Stimulated activated CD4-positive, alpha-beta T cell treated with anti-CD3 and anti-CD28 coated beads, TNF-alpha, amount 100 ng/mL, for 1 hour (primary cell): ENCODE measurements at places on chromosomes 4 and X.

- DNase-seq, result no peak
Observed at GRCh38 chr4:147969573-147970385, 237.9 kb downstream of the ARHGAP10 start.

DNA sequence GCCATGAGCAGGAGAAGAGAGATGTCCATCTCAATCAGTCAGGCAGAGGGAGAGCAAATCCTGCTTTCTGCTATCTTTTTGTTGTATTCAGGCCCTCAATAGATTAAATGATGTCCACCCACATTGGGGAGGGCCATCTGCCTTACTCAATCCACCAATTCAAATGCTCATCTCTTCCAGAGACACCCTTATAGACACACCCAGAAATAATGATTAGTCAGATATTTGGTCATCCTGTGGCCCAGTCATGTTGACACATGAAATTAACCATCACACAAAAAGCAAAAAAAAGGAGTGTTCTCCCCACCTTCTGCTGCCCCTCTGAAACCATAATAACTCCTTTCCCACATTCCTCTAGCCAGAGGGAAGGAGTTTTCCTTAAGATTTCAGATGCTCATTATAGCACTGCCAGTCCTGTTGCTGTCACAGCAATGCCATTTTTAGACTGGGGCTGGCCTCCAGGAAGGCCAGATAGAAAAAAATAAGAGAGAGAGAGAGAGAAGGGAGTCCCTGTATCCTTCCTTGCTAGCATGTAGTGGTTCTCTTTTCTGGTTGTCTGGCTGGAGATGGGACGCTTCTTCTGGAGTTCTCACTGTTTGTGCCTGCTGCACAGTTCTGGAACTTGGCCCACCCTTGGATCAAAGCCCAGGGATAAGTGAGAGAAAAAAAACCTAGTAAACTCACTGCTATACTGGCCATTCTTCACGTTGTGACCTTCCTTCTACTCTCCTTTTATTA lies 177.7 kb downstream of the RBM46 start:
- no peak for DNase-seq

GRCh38 chr4:7564242-7564641 lies 129.5 kb upstream of the PSAPL1 start:
- no peak for DNase-seq

DNA sequence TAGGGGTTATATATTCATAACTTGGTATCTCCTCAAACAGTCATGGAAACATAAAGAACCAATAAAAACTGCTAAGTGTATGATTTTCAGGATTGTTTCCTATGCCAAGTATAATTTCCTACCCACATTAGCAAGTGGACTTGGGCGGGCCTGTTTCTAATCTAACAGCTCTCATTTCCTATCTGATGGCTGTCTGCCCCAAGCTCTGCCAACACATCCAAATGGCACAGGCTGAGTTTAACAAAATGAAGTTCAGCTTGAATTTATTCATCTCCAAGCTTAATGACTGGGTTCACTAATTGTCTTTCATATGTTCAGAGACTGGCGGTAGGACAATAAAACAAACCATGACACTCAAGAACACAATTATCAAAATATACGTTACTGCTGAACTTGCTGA lies 55.5 kb upstream of the S100G start:
- DNase-seq, result no peak

DNA sequence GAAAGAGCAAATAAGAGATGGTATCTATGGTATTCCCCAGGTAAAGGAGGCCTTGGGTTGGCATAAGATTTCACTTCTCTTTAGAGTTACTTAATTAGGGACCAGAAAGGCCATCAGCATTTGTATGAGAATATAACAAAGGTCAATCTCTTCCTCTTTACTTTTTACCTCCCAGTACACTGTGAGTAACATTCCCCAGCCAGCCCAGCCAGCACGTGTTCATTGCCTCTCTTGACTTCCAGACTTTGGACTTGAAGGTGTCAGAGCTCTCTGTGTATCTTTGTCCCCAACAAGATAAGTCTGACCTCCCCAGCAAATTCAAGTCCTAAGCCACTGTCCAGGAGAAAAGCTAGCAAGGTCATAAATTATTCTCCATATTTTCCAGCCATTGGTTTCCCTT lies 110.5 kb downstream of the AR start:
- no peak for DNase-seq

GRCh38 chr4:4831825-4832224 lies 27.6 kb upstream of the MSX1 start:
- no peak for DNase-seq

GRCh38 chrX:21666679-21667078 lies 8.5 kb upstream of the KLHL34 start:
- no peak for DNase-seq

- no peak for DNase-seq
Observed at GRCh38 chr4:54005475-54005874, 58.9 kb downstream of the CHIC2 start.

GRCh38 chrX:154401045-154401799 lies 3.0 kb downstream of the RPL10 start:
- no peak for DNase-seq

DNA sequence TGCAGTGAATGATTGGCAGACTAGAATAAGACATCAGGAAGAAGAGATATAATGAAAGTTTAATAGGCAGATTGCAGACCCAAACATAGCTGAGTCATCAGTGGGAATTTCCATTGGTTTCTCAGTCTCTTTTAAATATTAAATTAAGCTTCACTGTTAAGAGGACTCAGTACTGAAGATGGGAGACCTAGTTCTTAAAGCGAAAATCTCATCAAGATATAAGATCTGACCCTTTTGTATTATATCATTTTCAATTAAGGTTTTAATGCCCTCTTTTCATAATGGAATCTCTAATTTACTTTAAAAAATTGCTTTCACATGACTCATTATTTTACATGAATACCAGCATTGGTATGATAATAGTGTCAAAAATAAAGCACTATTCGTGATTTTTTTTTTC lies 168.9 kb upstream of the ATOH1 start:
- no peak for DNase-seq

DNA sequence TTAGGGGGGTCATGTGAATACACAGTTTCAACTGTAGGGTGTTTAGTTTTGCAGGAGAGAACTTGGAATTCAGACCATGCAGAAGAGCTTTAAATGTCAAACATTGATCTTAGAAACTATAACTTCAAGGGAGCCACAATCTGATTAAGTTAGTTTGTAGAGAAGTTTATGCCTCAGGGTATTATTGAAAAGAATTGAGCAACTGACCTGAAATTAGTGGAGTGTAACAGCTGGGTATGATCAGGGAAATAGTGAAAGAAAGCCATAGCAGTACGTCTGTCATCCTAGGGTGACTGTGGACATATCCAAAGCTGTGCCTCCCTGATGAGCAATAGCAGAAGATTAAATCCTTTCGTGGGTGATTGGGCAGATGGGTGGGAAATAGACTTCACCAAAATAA lies 63.8 kb downstream of the FAM47B start:
- no peak for DNase-seq

DNA sequence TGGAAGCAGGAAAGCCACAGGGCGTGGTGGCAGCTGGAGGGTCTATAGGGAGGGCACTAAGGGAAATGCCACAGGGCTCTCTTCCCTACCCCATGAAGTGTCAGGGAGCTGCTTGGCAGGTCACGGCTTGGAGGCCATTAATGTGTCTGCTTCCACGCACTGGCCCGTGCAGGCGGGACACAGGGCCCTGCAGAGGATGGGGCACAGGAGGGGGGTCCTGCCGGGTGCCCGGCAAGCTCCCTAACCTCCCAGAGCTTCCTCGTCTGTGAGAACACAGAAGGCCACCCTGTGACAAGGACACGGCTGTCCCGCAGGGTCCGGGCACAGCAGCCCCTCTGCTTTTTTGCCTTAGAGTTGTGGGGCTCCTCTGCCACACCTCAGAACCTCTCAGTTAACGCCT lies 25.5 kb downstream of the FAM53A start:
- DNase-seq, result no peak

DNA sequence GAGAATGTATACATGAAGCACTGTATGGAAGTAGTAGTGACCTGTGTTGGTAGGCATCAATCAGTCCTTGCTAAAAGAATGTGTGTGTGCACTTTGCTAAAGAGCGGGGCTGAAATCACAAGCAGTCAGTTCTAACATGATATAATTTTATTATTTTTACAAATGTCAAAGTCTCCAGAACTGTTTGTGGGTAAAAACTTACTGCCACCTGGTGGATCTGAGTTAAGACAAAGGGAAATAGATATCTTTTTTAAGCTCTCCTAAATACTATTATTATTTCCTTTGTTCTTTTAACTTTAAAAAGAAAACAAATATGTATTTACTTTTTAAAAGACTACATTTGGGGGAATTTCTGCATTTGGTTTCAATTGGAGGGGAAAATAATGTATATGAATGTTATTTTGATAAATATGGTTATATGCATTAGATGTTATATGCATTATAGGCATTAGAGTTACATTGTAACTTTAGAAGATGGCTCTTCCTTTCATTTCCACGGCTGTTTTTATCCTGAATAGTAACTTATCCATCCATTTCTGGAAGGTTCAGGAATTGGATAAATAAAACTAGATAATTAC lies 7.8 kb upstream of the CLOCK start:
- no peak for DNase-seq

GRCh38 chr4:103306870-103307375 lies 108.8 kb upstream of the CENPE start:
- no peak for DNase-seq

GRCh38 chr4:176404621-176405020 lies 84.9 kb downstream of the SPCS3 start:
- no peak for DNase-seq

GRCh38 chr4:42995343-42995944 lies 102.9 kb downstream of the GRXCR1 start:
- DNase-seq, result no peak

DNA sequence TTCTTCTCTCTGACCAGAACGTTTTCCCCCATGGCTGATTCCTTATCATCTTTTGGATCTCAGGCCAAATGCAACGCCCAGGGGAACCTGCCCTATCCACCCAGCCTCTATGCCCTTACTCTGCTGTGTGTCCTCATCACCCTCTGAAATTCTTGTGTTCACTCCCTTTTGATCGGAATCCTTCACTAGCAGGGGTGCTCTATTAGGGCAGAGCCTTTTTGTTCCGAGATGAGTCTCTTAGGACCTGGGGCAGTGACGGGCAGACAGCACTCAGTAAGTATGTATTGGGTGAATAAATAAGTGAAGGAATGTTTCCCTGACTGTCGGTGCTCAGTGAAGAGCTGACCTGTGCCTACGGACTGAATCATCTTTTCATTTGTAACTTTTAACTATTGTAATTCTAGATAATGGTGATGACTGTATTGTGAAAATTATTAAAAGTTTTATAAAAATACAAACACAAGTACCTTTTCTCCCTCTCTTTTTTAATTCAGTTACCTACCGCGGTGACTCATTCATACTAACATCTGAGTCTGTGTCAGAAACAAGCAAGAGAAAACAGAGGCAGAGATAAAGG lies 4.8 kb upstream of the TENM3 start:
- DNase-seq, result no peak

GRCh38 chrX:112786076-112786475 lies 54.6 kb downstream of the AMOT start:
- DNase-seq, result no peak

DNA sequence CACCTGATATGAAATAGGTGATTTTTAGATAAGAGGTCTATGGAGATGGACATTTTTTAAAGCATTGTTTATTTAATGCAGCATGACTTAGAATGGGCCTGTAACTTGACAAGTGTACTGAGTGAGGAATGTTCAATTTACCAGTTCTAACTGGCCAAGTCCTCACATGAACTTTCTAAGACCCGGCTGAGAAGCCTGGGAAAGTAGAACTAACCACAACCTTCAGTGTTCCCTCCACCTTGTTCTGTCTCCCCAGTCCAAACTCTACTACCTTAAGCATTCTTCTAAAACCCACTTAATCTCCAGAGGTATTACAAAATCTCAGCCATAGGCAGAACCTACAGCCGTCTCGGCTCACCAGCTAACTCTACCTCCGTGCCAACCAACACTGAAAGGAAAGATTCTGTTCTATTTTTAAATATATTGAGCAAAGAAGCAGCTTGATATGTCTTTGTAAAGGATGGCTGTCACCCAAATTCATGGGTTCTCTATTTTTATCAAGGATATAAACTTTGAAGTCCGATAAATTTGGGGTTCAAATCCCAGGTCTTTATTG lies 6.8 kb downstream of the PPARGC1A start:
- DNase-seq, result no peak

GRCh38 chr4:42280327-42281095 lies 116.8 kb upstream of the SHISA3 start:
- DNase-seq, result no peak
